ENCODE measurements at places on chromosomes 6 and 20.

DNA sequence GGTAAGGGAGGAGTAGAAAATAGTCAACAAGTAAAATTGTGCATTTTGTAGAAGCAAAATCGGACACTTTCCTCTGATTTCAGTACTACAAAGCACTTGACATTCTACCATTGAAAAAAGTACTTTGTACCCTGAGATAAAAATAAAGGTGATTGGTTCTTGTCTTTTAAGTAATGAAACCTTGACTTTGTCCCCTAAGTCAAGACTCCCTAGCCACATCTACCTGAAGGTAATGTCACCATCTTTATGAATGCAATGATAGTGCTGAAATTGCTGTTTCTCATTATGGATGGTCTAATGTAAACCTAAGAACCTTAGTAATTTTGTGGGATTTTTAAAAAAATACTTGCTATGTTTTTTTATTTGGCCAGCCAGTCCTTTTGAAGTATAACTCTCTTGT is 2.4 kb upstream of the MAN1A1 start:
- DNase-seq = no peak

DNA sequence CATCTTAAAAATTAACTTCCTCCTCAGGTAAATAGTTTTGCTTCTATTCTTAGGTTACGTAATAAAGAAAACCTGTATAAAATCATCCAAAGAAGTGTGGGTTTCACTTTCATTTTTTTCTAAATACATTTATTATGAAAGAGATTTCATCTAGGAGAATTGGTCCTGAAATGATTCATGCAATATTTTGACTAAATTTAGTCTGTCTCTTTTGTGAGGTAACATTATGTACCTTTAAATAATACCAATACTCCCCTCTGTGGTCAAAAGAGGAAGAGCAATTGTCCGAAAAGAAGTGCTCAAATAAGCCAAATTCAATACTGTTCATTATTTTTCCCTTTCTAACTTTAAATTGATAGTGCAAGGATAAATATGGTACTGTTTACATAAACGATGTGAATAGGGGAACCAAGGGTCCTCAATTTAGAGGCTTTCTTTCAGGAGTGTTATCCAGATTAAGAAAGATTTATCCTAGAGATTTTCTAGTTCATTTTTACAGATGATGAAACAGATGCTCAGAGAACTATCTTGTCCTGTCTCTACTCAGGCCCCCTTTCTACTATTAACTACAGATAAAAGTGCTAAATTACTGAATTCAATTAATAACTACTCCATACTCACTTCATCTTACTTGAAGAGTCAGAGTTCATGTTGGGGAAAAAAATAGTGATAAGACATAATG is 26.2 kb downstream of the CYP39A1 start:
- DNase-seq = no peak

DNA sequence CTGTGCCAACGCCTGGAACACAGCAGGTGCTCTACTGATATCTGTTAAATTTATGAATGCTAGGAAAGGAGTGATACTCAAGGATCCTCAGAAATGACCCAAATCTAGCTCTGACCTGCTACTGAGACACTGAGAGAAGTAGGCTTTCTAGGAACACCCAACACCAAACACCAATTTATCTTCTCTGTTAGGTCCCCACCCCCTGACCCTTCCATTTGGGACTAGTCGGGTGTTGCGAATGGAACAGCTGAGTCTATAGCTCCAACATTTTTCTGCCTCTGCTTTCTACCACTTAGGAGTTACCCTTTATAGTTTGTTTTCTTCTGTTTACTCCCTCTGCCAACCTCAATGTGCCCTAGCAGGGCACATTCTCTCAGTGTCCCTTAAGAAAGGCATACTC is 24.0 kb downstream of the CPNE1 start:
- no peak for DNase-seq

- no peak for DNase-seq
Measured at GRCh38 chr20:24017458-24017755, 28.8 kb upstream of the GGTLC1 start.

DNA sequence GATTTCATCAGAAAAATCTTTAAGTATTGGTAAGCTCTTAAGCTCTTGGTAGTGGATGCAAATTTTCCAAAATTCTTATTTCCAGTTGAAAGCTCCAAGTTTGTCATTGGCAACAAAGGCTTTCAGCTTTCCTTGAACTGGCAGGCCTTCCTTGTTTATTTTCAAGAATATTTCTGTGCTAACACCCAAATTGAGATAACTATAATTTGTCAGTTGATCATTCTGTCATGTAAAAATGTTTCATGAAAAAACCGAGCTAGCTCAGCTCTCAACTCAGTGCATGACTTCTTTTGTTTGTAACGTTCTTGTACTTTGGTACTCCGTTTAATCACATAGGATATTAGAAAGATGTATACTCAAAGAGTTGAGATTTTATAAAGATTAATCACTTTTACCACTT is 38.9 kb upstream of the CALHM6 start:
- DNase-seq = no peak

Measured in stimulated activated CD4-positive, alpha-beta T cell treated with anti-CD3 and anti-CD28 coated beads, Interleukin-1b, Interleukin-23, amount 100 ng/mL, for 1 hour (primary cell).